Esophagus mucosa (tissue), 1 donor: ENCODE measurements at places on chromosomes 11 and 22.
A peak's percentile ranks its signal among the peaks of the same experiment; 100 is the strongest.

DNA sequence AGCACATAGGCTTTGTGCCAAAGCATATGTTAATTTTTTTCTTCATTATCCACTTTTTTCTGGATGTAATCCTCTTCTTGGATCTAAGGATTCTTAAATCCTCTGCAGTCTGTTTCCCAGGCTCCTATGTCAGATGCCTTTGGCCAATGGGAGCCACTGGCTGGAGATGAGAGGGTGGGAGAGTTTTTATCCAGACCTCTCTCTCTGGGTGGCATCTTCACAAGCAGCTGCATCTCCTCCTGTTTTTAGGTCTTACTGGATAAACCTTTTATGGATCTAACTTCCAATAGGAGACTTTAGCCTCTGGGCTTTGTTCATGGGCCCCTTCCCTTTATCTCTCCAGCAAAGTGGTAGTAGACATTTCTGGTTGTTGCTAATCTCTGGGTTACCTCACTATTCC lies 22.4 kb upstream of the MPPED2 start:
- ATAC-seq: no peak

DNA sequence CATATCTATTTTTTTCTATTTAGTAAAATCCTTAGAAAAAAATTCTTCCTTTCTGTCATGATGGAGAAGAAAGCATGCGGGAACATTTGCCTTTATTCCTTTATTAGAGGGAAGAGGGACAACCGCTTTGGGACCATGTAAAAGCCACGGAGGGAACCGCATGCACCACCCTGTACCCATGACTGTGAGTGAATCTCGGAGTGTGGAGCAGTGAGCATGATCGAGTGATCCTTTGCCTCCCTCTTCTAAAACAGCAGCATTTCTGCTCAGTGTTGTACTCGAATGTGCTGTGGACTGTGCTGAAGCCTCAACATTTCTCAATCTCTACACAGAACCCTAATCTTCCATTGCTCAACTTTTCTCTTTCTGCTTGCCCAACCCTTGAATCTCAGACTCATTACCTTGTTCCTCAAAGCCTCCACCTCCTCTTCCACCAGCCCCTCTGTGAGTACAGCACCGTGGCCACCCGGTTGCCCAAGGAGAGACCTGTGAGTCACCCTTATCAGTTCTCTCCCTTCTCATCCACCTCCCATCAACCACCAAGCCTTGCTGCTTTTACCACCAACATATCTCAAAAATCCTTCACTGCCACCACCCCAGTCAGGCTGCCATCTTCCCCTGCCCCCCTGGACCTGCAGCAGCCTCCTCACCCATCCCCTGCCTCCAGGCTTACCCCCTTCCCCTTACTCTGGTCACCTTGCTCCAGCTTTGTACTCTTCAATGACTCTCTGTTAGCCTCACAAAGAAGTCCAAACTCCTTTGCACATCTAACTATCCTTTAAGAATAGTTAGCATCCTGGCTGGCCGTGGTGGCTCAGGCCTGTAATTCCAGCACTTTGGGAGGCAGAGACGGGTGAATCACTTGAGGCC lies 103.1 kb downstream of the NAT10 start:
- peak; percentile 3 for ATAC-seq

- ATAC-seq: no peak
Measured at GRCh38 chr11:84264066-84264465, 977.9 kb upstream of the CCDC90B start.

- ATAC-seq: no peak
Measured at GRCh38 chr11:116207019-116207418, 565.8 kb downstream of the BUD13 start.

GRCh38 chr11:31995525-31996094 lies 95.3 kb upstream of the RCN1 start:
- no peak for ATAC-seq

GRCh38 chr22:19745155-19746101 lies 15.2 kb upstream of the TBX1 start:
- no peak for ATAC-seq

DNA sequence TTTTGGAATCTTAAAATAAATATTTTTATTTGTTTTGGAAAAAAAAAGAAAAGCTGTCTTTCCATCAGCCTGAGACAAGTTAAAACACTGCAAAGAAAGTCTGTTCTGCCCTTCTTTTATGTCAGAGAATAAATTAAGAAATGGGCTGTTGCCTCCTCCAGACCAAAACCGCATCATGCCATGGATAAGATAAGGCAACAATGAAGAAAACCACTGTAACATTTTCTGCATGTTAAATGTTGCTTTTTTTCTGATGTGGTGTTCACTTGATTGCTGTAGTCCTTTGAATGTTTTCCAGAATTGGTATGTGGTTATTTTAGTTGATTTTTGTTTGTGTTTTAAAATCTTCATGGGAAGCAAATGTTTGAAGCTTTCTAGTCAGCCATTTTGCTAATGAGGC lies 319.2 kb upstream of the CNTN5 start:
- ATAC-seq: no peak

DNA sequence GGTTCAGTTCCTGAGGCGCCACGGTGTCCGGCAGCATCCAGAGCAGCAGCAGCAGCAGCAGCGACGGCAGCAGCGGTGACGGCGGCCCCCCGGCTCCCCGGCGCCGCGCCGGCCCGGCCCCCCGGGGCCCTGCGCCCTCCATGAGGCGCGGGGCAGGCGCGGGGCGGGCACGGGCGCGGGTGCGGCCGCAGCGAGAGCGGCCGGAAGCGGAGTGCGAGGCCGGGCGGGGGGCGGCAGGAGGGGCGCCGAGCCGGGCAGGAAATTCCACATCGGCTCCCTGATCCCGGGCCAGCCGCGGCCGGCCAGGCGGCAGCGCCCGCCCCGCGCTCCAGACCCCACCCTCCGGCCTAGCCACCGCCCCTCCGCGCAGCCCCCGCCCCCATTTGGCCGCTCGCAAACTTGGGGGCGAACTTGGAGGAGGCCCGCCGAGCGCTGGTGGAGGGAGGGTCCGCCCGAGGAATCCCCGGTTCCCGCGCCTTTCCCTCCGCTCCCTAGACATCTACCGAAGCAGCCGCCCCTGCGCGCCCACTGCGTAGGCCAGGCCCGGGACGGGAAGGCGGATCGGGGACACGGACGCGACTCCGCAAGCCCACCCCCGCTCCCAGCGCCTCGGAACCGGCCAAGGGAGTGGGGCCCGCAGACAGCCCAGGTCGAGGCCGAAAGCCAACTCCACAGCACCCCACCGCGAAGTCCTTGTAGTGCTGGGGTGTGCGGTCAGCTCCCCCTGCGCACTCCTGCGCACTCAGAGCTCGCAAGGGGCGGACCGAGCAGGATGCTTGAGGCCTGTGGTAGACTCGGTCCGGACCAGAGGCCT lies at the start of gene SCARF2:
Gene SCARF2, minus strand, starts transcription at position 213 of the 814 bp plus-strand sequence. Its CDS starts 71 bp downstream, at position 142.
- ATAC-seq: no peak

DNA sequence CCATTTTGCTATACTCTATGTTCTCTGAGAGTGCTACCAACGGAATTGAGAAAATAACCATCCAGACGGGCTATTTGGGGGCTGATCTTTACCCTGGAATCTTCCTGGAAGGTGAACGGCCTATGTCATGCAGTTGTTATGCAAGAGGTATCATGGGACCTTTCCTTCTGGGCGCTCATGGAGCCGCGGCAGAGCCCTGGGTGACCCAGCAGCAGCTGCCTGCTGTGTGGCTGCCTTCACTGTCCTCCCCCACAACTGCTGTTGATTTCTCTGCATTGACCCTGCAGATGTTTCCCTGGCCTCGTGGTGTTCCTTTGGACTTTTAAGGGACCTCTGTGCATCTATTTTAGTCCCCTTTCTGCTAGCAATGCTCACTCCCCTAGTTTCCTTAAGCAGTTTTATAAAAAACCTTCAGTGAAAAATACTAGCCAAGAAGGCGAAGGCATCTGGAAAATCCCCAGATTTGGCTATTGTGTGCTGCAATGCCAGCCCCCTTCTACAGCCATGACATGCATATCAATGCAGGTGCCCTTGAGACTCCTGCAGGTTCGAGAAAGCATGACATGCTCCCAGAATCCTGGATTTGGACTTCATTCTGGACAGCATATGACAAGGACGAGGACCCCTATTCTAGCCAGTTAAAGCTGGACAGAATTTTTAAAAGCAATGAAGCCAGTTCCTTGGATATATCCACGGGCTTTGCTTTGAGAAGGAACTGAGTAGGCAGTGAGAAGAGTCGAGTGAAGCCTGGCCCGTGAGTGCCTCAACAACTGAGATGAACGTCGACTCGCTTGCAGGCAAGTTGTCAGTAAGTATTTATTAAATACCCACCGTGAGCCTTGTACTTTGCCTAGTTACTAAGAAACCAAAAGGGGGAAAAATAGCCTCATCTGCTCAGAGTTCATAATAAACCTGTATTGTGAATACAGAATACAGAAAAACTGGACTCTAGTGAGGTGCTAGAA lies at the start of gene SLC25A18:
Gene SLC25A18, plus strand, starts transcription at position 593 of the 965 bp plus-strand sequence. CDS start 16,447 bp downstream, outside the sequence.
- no peak for ATAC-seq

- no peak for ATAC-seq
Measured at GRCh38 chr11:84544566-84544965, 1082.6 kb downstream of the DLG2 start.

DNA sequence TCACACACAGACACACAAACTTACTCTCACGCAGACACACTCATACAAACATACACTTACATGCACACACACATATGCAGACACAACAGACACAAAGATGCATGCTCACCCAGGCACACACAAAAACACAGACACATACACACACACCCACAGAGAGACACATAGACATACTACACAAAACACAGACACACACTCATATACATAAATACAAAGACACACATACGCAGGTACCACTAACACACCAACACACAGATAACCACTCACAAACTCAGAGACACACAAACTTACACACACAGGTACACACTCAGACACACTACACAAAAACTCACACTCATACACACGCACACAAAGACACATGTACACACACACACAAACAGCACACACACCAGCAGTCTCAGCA lies 22.4 kb downstream of the VWCE start:
- ATAC-seq: no peak

GRCh38 chr22:29480512-29481264 lies 670 bp downstream of the NEFH start:
- no peak for ATAC-seq

- ATAC-seq: peak; percentile 85
Measured at GRCh38 chr22:31977141-31977841, 33.0 kb downstream of the YWHAH start.

GRCh38 chr11:78033040-78033439 lies 10.0 kb upstream of the KCTD14 start:
- no peak for ATAC-seq

DNA sequence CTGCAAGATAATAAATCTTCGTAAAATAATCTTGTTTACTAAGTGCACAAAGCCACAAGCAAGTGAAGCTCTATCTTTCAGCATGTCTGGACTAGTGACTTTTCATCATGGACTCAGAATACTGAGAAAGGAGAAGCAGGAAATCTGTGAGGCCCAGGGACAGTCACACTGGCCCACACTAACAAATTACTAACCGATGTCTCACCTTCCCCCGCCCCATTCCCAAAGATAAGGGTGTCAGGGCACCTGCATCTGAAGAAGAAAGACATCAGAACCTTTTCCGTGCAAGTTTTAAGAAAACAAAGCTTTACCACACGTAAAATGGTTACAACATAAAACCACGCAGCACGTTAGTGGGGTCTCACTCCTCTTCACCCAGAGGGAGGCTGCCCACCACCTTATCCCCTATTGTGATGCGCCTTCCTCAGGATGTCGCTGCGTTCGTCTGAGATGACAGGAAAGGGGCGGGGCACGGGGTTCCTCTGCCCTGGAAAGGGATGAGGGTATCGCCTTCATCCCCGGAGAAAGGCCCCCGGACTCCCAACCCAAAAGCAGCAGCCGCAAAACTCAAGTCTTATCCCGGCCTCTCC lies 616 bp downstream of the BTBD10 start:
- ATAC-seq: peak; percentile 75

DNA sequence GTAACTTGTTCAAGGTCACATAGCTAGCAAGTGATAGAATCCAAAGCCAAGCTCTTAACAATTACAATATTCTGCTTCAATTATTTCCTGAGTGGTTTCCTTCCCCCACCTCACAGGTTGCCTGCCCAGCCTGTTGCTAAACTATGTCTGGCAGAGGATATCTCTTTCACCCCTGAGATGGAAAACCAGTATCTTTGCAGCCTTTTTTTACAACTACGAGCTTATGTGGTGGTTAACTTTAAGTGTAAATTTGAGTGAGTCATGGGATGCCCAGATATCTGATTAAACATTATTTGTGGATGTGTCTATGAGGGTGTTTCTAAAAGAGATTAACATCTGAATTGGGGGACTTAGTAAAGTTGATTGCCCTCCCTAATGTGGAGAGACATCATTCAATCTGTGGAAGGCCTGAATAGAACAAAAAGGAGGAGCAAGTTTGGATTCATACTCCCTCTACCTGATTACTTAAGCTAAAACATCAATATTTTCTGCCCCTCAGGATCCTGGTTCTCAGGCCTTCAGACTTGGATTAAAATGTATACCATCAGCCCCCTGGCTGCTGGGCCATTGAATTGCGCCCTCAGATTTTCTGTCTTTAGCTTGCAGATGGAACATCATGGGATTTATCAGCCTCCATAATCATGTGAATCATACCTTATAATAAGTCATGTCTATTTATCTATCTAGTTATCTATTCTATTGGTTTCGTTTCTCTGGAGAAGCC lies 911.9 kb downstream of the METTL15 start:
- ATAC-seq: no peak

- ATAC-seq: no peak
Measured at GRCh38 chr11:131533998-131534397, 163.6 kb downstream of the NTM start.

DNA sequence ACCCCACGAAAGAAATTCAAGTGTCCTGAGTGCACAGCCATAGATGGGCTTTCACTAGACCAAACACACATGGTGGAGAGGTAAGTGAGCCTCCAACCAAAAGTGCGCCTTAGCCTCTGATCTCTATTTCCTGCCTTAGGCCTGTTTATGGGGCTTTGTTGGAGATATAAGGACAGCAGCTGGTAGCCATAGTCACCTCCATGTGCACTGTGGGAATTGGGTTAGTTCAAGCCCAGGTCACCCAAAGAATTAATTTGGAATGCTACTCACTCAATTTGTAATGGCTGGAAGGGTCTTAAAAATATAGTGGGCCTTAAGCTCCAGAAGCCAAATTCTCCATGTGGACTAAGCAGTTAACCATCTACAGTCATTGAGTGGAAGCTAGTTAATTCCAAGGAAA lies 73.6 kb downstream of the ALX4 start:
- no peak for ATAC-seq

DNA sequence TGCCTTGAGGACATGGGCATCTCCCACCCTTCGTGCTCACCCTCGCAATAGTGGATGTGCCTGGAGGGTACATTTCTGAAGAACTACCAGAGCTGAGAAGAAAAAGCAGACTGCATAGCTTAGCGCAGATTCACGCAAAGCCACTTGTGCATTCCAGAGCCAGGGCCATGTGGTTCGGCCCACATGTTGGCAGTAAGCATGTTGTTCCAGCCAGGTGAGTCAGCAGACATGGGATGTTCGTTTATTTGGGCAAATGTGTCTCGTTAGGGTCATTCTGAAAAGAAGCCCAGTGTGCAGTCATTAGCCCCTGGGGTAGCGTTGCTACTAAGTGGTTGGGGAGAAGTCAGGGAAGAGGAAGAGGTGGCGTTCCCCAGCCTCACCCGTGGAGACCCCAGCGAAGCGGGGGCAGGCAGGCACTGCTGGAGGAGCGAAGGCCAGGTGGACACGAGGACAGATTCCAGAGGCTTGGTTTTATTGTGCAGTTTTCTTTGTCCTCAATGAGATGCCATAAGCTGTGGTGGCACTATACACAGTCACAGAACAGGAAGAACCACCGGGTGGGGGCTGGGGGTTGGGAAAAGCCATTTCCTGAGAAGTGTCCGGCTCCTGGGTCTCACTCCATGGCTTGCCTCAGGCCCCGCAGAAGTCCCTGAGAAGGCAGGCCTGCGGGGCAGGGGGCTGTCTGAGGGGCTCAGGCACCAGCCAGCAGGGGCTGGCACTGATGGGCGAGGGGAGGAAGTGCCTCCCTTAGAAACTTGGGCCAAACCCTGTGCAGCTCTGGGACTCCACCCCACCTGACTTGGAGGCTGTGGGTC lies 5.0 kb downstream of the THY1 start:
- ATAC-seq: peak; percentile 69
